WERI-Rb-1 (cell line): ENCODE measurements at places on chromosomes 4 and X.

- DNase-seq: no peak
Measured at GRCh38 chrX:13518126-13518525, 51.3 kb upstream of the EGFL6 start.

GRCh38 chrX:96204928-96205327 lies 479.7 kb upstream of the DIAPH2 start:
- no peak for DNase-seq

DNA sequence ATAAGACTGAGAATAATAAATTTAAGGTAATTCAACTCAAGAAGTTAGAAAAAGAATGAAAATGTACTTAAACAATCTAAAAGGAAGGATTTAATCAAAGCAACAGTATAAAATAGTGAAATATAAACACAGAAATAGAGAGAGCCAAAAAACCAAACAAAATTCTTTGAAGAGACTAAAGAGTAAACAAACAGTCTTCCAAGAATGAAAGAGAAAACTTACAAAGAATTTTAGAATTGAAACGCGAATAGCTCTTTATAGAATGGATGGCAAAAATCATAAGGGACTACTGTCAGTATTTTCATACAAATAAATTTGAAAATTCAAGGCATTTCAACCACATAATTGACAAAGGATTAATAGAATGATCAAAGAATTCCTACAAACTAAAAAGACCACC lies 41.7 kb downstream of the VEGFC start:
- DNase-seq: no peak

GRCh38 chrX:46777971-46778810 lies 19.3 kb upstream of the SLC9A7 start:
- no peak for DNase-seq

- no peak for DNase-seq
Measured at GRCh38 chr4:109953556-109953955, 40.9 kb downstream of the EGF start.

GRCh38 chrX:118207831-118208453 lies 91.3 kb upstream of the KLHL13 start:
- no peak for DNase-seq

- no peak for DNase-seq
Measured at GRCh38 chrX:82208975-82209374, 1007.1 kb downstream of the SH3BGRL start.

- DNase-seq: no peak
Measured at GRCh38 chr4:53961351-53961750, 103.1 kb downstream of the CHIC2 start.

DNA sequence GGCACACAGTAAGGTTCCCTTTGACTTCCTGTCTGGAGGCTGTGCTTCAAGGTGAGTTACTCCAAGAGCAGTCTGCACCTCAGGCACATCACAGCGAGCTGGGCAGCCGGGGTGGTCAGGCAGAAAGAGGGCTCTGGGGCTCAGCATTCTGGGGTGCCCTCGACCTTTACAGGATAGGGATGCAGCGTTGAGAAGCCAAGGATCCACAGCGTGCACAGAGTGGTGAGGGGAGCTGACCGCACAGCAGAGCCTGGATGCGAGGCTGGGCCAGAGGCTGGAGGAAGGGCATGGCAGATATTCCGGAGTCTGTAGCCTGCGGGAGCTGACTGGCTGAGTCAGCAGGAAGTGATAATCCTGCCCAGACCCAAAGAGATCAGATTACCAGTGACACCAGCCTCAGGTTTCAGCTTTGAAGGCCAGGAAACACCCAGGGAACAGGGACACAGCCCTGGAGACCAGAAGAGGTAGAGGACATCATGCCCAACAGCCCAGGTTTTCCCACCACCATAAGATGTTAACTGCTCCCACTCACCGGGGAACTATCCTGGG lies 38.4 kb upstream of the PDLIM3 start:
- peak; percentile 86 for DNase-seq

- no peak for DNase-seq
Measured at GRCh38 chr4:52265781-52266525, 214.8 kb downstream of the SPATA18 start.

GRCh38 chr4:56619160-56619559 lies 61.9 kb downstream of the HOPX start:
- peak; percentile 21 for DNase-seq

- DNase-seq: peak; percentile 16
Measured at GRCh38 chrX:131675596-131676194, 131.8 kb downstream of the OR13H1 start.

DNA sequence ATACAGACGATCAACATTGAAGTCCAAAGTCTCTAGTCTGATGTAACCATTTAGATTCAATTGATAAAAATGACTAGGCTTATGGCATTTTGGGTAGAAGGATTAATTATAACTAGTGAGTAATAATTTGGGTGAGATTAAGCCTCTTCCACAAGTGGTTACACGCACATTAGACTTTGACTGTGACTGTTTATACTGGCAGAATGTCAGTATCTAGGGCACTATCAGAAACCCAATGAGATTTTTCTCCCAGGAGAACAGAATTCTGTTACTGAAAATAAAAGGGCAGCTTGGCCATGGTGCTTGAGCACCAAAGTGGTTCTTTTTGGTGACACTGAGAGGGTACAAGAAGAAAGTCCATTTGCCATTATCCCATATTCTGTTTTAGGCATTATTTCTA lies 3.3 kb downstream of the PLS3 start:
- DNase-seq: no peak

DNA sequence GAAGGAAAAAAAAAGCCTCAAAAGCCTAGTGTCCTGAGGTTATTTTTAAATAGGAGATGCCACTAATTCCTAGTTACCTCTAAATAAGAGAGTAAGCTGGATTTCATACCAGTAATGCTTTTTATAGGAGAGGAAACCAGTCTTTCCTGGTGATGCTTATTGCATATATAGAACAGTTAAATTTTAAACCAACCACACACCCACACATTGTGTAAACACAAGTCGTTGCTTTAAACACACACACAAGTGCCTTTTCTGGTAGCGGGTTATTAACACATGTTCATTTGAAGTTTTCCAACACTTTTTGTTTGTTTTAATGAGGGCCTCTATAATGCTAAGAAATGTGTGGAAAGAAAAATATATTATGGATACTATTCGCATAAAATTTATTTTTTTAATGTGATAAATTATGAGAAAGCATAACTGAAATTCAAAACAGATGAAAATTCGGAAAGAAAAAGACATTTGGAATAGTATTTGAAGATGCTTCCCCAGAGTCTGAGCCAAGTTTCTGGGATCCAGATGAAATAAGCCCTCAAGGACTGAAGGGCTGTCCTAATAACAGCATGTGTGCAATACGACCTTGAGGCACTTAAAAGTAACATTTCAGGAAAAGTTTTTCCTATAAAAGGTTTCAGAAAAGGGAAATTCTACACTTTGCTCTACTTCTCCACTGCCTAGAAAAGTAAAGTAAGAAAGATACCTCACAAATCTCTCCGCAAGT lies 2.0 kb downstream of the ANTXR2 start:
- no peak for DNase-seq
